ENCODE measurements at places on chromosomes 4 and X.
A peak's percentile ranks its signal among the peaks of the same experiment; 100 is the strongest.

DNA sequence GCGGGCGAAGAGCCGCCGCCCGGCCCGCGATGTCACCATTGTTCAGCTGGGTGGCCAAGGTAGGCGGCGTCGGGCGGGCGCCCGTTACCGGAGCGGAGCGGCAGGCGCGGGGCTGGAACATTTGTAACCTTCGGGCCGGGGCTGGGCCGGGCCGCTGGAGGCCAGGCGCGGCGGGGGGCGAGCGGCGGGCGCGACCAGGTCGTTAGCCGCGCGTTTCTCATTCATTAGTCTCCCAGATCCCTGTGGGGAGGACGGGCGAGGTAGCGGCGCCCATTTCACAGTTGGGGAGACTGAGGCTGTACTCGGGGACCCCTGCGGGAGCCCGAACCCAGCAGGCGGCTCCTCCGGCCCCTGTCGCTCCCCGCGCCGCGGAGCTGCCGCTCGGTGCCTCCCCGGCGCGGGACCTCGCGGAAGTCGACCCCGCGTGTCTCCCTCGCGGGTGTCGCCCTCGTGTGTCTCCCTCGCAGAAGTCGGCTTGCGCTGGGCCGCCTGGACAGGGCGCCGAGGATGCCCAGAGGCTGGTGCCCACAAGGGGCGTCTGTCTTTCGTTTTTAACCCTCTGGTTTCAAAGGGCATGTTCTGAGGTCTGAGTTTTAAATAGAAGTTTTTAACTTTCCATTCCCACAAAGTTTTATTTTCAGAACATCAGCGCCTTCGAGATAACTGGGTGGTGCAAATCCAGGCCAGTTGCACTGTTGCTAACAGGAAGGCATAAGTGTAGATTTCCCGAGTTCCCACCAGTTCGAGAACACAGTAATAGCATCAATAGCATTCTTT, 17.5 kb downstream of the PTTG2 start:
- DNase-seq, result no peak

DNA sequence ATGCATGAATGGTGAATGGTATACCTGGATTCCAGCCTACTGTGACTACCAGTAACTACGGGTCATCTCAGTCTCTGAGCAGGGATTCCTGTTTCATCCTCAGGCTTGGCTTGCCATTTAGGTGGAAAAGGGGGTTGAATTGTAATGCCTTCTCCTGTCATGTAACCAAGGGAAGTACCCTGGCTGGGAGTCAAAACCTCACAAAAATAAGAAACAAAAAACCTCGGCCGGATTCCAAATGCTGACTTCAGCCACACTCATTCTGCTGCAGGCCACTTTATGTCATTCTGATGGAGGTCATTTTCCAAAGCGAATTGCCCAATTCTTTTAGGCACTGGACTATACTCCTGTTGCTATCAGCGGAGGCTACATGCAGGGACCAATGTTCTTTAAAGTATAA, 324.7 kb downstream of the LDB2 start:
- DNase-seq, result no peak

- DNase-seq, result no peak
These were observed 1048.6 kb downstream of the PCDH7 start for GRCh38 chr4:31768756-31769155.

DNA sequence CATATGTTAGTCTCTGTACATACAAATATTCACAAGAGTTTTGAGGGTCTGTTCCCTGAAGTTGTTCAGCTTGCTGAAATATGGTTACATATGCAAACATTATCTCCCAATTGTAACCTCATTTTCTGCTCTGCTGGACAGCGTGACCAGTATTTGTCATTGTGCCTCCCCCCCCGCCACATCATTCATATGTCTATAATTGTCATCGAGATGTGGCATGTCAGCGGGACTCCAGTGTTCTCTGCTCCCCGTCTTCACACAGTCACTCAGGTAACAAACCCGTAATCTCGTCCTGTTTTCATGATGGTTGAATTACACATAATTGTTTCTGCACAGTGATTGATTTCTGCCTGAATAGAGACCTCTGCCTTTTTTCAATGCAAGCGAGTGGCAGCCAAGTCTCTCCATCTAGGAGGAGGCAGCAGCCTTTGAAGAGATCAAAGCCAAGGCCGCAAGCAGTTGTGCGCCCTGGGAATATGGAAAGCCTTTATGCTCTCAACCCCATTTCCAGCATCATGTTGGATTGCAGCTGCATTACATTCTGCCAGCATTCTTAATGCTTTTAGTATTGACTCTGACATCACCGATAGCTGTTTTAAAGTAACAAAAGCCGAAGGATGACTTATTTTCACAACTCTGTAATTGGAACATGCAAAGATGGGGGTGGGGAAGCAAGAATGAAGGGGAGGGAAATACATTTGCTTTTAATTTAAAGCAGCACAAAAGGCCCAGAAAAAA, 27.4 kb downstream of the LEF1 start:
- DNase-seq, result no peak

DNA sequence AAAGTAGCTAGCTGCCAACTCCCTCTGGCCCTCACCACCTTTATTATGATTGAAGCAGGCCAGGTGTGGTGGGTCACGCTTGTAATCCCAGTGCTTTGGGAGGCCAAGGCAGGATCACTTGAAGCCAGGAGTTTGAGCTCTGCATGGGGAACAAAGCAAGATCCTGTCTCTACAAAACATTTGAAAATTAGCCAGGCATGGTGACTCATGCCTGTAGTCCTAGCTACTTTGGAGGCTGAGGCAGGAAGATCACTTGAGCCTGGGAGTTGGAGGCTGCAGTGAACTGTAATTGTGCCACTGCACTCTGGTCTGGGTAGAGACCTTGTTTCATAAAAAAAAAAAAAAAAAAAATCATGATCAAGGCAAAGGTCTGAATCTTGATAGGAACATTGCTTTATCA, 467.0 kb upstream of the DIPK2B start:
- no peak for DNase-seq

DNA sequence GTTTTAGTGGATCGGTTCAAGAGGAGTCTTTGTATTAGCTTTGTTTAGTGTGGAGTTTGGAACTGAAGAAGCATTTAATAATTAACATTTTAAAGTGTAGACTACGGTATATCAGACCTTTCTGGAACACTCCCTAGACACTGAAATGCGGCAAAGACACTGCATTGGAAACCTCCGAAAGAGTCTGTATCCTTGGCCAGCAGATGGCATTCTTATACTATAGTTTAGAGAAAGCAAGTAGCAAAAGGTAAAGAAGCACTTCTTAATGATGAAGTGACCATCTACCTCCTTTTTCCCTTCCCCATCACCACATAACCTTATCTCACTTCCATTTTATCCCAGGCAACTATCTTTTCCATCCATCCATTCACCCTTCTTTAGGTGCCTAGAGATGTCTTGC, 7.6 kb downstream of the FABP2 start:
- no peak for DNase-seq

DNA sequence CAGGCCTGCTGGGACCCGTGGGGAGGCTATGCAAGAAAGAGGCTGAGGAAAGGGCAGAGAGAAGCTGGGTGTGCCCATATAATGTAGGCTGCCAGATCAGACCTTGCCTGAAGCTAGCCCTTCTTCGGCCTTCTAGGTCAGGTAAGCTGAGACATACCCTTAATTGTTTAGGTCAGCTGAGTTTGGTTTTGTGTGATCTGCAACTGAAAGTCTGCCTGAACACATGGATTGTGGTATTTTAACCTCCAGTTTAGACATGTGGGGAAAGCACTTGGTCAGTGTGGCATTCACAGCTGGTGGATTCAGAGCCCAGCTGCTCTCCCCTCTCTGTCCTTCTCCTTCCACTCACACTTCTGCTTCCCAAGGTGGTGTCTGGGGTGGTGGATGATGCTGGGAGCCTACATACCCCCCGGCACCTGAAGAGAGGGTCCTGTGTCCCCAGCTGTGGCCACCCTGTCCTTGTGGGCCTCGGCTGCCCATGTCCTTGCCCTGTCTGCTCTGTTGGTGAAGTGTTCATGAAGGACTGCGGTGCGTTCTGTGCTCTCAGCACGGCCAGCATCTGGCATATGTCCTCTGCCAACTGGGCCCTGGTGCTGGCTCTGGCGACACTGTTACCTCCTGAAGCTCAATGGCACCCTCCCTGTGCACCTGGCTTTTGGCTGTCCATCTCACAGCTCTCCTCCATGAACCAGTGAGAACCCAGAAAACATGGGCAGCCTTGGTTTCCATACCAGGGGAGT, 82.1 kb downstream of the NAT8L start:
- DNase-seq, result no peak

GRCh38 chr4:2306773-2307410, 45.0 kb upstream of the MXD4 start:
- no peak for DNase-seq

GRCh38 chrX:10254739-10255138, 98.0 kb downstream of the CLCN4 start:
- no peak for DNase-seq

GRCh38 chr4:153647975-153648374, 36.1 kb upstream of the TLR2 start:
- no peak for DNase-seq

DNA sequence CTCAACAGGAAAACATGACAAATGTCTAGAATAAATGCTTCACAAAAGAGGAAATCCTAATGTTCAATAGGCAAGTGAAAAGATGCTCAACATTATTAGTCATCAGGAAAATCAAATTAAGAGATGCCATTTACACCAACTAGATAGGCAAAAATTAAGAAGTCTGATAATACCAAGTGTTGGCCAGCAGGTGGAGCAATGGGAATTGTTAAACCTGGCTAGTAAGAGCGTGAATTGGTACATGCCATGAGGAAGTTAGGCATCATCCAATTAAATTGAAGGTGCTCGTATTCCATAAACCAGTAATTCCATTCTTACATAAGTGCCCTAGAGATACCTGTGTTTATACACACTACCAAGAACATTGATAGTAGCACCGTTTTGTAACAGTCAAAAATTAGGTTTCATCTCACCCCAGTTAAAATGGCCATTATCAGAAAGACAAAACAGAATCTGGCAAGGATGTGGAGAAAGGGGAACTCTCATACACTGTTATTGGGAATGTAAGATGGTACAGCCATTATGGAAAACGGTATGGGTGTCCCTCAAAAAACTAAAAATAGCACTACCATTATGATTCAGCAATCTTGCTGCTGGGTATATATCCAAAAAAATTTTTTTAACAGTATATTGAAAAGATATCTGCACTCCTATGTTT, 14.0 kb upstream of the ZCCHC18 start:
- DNase-seq, result no peak

DNA sequence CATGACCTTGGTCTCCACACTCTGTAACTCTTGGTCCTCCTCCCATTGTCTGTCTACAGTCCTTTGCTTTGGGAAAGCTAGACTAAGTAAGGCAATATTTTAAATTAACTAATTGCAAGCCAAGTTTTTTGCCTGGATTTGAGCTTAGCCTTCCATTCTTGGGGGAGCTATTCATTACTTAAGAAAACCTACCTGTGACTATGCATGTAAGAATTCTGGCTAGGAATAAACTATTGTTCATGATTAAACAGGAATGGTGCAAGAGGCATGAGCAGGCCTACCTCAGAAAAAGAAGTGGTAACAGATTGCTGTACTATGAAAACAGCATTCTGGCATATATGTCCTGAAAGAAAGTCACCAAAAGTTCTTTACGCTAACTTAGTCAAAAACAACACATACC, 309.4 kb downstream of the MAPK10 start:
- no peak for DNase-seq

DNA sequence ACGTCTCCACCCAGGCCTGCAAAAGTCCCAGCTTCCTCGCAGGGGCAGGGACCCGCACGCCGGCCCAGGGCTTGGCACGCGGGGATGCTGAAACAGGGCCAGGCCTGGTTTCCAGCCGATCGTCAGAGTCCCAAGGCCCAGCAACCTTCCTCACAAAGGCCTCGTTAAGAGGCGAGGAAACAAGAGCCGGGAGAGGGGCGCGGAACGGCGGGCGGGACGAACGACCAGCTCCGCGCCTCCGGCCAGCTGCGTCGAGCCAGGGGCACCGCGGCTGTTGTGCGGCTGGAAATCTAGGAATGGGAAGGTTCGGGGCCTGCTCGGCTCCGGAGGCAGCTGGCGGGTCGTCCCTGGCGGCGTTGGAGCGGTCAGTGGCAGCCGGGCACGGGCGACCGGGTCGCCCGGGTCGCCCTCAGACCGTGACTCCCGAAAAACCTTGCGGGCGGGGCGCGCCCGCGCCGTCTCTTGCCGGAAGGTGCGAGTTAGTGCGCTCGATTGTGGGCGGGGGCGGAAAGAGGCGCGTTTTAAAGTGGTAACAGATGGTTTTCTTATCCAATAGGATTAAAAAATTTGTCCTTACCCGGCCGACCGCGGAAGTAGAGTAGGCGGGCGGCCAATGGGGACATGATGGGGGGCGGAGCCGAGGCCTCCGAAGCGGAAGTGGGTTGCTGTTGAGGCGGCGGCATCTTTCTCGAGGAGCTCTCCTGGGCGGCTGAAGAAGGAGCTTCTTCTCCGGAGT, at the start of gene RNF4:
TSS of gene RNF4 (plus strand) at position 651 of the 736 bp plus-strand sequence. CDS start 21,388 bp downstream, outside the sequence.
- peak; percentile 91 for DNase-seq

- peak; percentile 71 for DNase-seq
These were observed 7.9 kb upstream of the PTPN13 start for GRCh38 chr4:86586160-86586572.

DNA sequence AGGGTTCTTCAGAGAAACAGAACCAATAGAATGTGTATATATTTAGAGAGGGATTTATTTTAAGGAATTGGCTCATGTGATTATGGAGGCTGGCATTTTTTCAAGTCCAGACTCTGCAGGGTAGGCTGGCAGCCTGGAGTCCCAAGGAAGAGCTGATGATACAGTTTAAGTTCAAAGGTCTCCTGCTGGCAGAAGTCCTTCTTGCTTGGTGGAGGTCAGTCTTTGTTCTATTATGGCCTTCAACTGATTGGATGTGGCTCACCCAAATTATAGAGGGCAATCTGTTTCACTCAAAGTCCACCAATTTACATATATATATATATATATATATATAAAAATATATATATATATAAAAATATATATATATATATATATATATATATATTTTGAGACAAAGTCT, 52.1 kb upstream of the HSD17B10 start:
- DNase-seq, result no peak

- DNase-seq, result no peak
These were observed 294.8 kb downstream of the ASMT start for GRCh38 chrX:1909419-1910206.

DNA sequence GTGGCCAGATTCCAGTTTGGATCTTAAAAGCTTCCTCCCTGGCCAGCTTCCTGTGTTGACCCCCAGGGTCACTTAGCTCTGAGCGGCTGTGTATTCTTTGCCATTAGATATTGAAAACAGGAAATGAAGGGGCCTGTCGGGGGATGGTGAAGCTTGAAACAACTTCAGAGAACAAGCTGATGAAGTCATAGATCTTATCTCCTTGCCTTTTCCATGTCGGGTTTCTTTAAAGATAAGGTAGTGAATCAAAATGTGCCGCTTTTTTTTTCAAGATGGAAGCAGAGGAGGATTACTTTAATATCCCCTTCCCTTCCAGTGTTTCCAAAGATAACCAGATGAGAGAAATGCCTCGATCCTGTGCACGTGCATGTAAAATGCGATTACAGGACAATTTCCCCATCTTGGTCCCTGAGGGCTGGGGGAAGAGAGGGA, 508.5 kb downstream of the MID1IP1 start:
- no peak for DNase-seq

- DNase-seq, result no peak
These were observed 87.9 kb upstream of the PAK3 start for GRCh38 chrX:111008126-111008525.

DNA sequence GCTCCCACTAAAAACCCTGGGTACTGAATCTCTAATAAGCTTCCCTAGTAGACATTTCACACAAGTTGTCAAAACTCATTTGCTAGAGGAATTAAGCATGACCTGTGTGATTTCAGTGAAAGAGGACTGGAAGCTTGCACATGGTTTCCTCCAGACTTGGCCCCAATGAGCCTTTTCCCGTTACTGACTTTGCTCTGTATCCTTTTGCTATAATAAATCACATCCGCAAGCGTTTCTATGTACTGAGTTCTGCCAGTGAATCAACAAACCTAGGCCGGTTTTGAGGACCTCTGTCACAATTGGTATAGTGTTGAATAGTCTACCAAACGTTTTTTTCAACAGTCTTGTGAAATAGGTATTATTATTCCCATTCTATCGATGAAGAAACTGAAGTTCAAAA, 8.2 kb downstream of the ATP11C start:
- no peak for DNase-seq

All from SIG-M5 (cell line).